ENCODE measurements at places on chromosomes 2 and 18. TPM values are rescaled to one million over a fixed set of nuclear protein-coding genes. Genes with fewer than 3 reads are reported as not detected.

- no peaks in the 10 kb centered on the region for H3K27me3 ChIP-seq
- no peaks in the 10 kb centered on the region for H3K4me1 ChIP-seq
- no peaks in the 10 kb centered on the region for H3K36me3 ChIP-seq
- no peak overlapping the region for H3K4me3 ChIP-seq
- no peak overlapping the region for H3K27ac ChIP-seq
- DNase-seq = no peak
Observed at GRCh38 chr2:213237787-213238186, 46.5 kb upstream of the SPAG16 start.

The NOSTRIN gene
- 29.0 TPM for total RNA-seq

The COL4A4 gene
- 0.93 TPM for total RNA-seq

DNA sequence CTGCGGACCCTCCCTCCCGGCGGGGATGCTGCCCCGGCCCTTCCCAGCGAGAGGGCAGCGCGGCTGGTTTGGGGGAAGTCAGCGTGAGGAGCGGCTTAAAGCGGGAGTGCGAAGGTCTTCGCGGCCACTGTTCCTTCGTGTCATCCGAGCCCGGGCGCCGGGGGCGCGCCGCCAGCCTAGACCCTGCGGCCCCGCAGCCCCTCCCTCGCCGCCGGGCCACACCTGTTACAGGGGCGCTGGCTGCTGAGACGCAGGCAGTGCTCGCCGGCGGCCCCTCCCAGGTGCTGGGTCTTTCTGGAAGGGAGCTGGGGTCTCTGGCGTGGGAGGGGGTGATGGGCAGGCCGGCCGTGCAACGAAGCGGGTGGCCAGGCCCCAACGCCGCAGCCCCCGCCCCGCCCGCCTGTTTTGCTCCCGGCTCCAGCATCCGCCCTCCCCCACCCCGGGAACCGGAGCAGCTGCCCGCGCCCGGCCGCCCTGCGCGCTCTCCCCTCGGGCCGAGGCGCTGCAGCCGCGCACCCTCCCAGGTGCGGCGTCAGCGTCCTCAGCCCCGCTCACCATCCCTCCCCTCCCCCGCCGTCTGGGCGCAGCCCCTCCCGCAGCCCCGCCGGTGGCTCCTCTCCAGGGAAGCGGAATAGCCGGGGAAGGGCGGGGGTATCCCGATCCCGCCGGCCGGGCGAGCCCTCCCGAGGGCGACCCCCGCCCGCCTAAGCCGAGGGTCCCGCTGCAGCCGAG, 727 bp downstream of the KIF1A start:
- H3K27me3 ChIP-seq = peaks cover 54% of the 10 kb centered on the region
- no peaks in the 10 kb centered on the region for H3K36me3 ChIP-seq
- no peaks in the 10 kb centered on the region for H3K4me1 ChIP-seq
- DNase-seq = no peak
- no peak overlapping the region for H3K4me3 ChIP-seq
- no peak overlapping the region for H3K27ac ChIP-seq

The NT5C1B gene
- total RNA-seq = not detected

DNA sequence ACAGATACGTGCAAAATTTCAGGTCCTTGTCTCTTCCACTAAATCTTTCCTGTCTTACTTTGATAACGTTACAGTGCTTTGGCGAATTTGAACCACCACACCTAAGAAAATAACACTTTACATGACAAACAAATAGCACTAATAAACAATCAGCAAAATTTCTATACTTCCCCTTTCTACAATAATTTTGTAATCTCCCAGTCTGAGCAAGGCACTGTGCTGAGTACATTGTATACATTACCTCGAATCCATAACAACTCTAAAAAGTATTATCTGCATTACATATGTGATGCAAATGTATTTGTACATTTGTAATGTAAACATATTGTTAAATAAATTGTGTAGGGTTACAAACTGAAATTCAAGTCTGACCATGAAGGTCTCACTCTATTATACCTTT, 49.9 kb downstream of the RTN4 start:
- H3K27ac ChIP-seq = no peak overlapping the region
- no peaks in the 10 kb centered on the region for H3K27me3 ChIP-seq
- no peak for DNase-seq
- H3K36me3 ChIP-seq = no peaks in the 10 kb centered on the region

The CROCC2 gene
- total RNA-seq = 0.05 TPM

DNA sequence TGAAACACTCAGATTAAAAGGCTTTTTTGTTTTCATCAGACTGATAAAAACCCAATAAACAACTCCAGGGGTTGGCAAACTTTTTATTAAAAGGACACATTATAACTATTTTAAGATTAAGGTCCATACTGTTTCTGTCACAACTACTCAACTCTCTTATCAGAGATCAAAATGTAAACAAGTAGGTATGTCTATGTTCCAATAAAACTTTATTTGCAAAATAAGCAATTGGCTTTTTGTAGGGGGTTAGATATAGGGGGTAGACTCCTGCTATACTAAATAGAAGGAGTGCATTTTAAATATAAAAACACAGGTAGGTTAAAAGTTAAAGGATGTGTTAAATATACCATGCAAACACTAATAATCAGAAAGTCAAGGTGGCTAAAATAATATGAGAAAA, 174.0 kb downstream of the MBD5 start:
- no peaks in the 10 kb centered on the region for H3K4me1 ChIP-seq
- DNase-seq = no peak
- no peak overlapping the region for H3K27ac ChIP-seq

The CCDC74A gene
- total RNA-seq = 2.0 TPM

DNA sequence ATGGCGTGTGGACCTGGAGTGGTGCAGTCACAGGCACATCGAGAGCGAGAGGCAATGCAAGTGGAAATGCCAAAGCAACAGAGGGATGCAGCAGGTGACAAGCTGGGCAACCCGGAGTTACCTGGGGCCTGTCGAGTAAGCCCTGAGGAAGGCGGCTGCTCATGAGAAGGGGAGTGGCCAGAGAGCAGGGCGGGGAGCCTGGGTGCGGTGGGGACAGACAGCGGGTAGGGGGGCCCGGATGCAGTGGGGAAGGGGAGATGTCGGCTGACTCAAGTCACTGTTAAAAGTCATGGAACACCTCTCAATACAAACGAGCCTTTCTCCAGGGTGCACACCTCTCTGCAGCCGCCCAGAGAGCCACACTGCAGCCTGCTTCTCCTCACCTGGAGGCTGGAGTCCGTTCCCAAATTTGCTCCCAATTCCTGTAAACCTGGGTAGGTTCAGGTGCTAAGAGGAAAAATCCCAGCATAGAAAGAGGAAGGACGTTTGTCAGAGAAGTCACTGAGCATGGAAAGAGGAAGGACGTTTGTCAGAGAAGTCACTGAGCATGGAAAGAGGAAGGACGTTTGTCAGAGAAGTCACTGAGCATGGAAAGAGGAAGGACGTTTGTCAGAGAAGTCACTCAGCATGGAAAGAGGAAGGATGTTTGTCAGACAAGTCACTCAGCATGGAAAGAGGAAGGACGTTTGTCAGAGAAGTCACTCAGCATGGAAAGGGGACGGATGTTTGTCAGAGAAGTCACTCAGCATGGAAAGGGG, 71.7 kb upstream of the TWIST2 start:
- no peak overlapping the region for H3K4me3 ChIP-seq
- no peaks in the 10 kb centered on the region for H3K27me3 ChIP-seq
- no peak for DNase-seq

DNA sequence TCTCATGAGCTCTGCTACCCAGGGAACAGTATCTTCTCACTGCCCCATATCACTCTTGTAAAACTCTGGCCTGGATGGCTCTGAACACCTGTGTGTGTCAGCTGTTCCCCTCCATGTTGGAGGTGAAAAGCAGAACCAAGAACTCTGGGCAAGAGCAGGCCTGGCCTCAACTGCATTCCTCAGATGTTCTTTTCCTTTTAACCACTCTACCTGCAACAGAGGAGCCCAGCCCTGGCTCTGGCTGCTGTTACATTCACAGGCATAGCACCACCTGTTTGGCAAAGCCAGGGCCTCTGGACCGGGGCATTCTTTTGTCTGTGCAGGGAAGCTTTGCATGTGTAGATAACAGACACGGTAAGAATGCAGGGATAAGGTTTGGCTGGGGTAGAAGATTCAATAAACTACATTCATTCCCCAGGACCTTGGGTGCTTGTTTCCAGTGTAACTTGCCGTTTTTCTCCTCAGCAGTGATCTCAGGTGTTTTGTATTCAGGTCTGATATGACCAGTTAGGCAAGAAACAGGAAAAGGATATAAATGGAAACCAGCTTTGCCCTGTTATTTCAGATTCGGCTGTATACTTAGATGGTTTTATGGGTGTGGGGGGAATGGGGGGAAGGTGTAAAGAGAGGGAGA, 95.1 kb downstream of the SPTBN1 start:
- H3K36me3 ChIP-seq = no peaks in the 10 kb centered on the region
- no peak for DNase-seq
- no peak overlapping the region for H3K4me3 ChIP-seq
- no peaks in the 10 kb centered on the region for H3K27me3 ChIP-seq

DNA sequence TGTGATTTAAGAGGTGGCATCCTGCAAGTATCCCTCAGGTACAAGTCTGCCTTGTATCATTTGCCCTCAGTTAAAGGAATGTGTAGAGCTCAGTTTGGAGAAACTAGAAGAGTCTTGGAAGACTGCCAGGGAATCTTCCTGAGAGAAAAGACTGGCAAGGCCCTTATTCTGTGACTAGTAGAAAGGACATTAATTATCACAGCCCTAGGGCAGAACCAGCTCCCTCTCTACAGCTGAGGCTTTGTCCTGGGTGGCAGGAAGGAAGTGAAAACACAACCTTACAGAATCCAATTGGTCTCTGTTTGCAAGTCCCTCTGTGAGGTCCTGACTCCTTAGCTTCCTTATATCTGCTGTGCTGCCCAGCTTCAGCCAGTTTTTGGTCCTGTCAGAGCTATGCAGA, 385.9 kb upstream of the CYRIA start:
- H3K27me3 ChIP-seq = no peaks in the 10 kb centered on the region
- DNase-seq = no peak
- no peak overlapping the region for H3K4me3 ChIP-seq
- H3K36me3 ChIP-seq = no peaks in the 10 kb centered on the region
- no peak overlapping the region for H3K27ac ChIP-seq
- H3K4me1 ChIP-seq = no peaks in the 10 kb centered on the region
